T-cell (primary cell): ENCODE measurements at places on chromosomes 3 and 15.

- DNase-seq: no peak
These were observed 45.1 kb downstream of the ZDHHC3 start for GRCh38 chr3:44930911-44931310.

- DNase-seq: no peak
These were observed 20.0 kb downstream of the ATRIP start for GRCh38 chr3:48466386-48467109.

DNA sequence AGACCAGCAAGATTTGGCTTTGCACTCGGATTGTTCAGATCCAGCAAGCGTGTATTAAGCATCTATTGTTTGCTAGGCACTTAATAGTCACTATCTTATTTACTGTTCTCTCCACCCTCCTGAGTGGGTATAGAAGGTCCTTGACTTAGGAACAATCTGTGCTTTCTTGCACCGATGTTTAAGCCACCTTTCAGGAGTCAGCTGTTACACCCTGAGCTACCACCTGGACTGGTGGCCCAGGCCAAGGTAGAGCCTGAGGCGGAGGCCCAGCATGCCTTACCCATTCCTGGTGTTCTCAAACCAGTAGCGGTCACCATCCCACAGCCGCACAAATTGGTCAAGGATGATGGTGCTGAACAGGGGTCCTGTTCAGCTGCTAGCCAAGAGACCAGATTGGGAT is 10.0 kb downstream of the DUOX1 start:
- DNase-seq: no peak

DNA sequence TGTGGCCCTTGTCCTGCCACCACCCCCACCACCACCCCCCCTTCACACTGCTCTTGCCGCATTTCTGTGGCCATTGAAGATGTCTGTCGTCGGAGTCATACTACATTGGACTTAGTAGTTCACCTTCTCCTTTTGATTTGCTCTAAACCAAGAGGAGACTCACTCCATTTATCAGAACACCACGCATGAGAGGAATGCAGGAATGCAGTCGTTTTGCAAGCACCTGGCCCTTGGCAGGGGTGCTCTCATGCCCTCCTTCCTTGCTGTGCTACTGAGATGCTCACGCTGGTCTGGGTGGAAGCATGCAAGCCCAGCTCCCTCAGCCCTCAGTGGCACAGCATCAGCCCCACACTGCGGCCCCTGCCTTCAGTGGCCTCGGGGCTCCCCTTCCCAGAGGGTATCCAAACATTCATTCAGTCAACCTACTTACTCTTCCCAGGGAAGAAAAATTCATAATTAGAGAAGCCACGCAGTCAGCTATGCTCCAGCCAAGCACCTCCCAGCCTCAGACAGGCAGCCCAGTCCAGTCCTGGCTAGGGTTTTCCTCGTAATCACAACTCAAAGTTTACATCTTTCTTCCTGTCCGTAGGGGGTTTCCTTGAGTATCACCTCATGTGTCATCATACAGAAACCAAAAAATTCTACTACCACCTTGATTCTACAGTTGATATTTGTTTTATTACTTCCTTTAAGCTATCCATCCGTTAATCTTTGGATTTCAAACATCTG is 520.0 kb downstream of the GABRG3 start:
- DNase-seq: no peak

- no peak for DNase-seq
These were observed 102.4 kb downstream of the RAB11A start for GRCh38 chr15:65971741-65971995.
